ENCODE measurements at places on chromosomes 5 and 9.

GRCh38 chr9:116144038-116144437 is 9.6 kb upstream of the PAPPA start:
- no peak for DNase-seq

DNA sequence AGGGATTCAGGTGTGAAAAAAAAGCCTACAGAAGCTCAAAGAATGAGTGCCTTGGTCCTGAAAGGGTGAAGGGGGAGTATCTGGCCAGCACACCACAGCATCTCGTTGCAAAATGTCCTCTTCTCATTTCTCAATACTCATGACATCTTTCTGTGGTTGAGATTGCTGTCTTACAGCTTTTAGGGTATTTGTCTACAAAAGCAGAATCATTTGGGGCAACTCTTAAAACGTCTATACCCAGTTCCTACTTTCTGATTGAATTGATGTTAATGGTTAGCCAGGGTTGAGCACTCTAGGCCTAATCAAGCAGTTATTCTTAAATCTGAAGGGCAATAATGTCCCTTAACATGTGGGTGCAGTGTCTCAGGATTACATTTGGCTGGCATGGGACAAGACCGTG is 21.2 kb upstream of the PCSK5 start:
- DNase-seq: no peak

- DNase-seq: no peak
These were observed 131.6 kb upstream of the RASA1 start for GRCh38 chr5:87136096-87136495.

DNA sequence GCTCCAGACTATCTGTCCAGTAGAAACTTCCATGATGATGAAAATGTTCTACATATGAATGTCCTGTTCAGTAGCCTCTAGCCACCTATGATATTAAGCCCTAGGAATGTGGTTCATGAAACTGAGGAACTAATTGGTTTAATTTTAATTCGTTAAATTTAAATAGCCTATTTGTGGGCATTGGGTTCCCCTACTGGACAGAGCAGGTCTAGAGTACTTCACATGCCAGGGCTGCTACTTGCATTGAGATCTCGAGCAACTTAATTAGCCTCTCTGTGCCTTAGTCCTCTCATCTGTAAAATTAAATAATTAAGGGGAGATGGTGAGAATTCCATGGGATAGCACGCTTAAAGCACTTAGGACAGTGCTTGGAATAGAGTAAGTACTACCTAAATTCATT is 160.0 kb downstream of the PAPPA start:
- DNase-seq: no peak

- DNase-seq: no peak
These were observed 471.8 kb upstream of the ACO1 start for GRCh38 chr9:31912636-31913035.

DNA sequence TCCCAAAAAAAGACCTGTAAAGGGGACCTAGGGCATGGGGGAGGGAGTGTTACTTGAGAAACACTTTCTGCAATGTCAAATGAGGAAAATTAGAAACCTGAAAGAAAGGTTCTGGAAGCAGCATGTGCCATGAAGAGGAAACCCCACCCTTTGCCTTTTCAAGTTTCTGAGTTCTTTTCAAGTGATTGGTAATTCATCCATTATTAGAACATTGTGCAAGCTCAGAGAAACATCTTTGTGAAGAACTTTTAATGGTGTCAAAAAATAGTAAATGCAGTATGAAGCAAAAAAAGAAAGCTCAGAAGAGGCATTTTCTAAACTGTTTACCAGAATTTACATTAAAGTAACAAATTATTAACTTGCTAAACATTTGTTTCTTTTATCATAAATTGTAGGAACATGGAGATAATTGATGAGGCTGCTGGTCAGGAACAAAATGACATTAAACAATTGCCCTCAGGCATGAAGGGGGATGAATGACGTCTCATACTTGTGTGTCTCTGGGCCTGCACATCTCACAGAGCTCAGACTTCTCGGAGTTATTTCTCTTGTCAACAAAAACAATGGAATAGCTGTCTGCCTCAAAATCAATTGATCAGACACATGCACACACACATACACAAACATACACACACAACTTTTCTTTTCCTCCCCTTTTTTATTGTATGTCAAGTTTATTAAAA is 1946.0 kb upstream of the CDH6 start:
- no peak for DNase-seq

GRCh38 chr9:90868555-90868954 is 66.9 kb downstream of the SYK start:
- no peak for DNase-seq

GRCh38 chr5:65366655-65367054 is 115.1 kb downstream of the ADAMTS6 start:
- no peak for DNase-seq

GRCh38 chr9:18692268-18692667 is 218.3 kb downstream of the ADAMTSL1 start:
- no peak for DNase-seq

DNA sequence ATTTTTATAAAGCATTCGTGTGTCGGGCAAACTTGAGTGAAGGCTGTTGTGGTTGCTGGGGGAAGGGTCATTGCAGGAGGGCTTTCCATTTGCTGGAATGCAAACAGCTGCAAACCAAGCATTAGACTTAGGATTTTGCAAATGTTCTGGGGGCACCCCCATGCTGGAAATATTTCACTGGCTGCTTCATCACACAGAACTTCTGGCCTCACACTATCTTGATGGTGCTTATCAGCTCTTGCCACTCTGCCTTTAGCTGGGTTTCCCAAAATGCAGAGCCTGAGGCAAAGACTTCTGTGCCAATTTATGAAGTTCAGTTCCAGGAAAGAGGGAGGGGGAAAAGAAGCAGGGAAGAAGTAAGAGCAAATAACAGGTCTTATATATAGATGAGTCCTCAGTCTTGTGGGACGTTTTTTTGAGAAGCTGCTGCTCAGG is 8.6 kb upstream of the COL15A1 start:
- DNase-seq: no peak

DNA sequence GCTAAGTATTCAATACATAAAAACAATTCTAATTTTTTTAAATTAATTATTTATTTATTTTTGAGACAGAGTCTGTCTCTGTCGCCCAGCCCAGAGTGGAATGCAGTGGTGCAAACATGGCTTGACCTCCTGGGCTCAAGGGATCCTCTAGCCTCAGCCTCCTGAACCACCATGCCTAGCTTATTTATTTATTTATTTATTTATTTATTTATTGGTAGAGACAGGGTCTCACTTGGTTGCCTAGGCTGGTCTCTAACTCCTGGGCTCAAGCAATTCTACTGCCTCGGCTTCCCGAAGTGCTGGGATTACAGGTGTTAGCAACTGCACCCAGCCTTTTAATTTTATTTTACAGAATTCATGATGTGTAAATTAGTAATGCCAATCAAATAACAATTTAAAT is 33.7 kb upstream of the ZFYVE16 start:
- no peak for DNase-seq

DNA sequence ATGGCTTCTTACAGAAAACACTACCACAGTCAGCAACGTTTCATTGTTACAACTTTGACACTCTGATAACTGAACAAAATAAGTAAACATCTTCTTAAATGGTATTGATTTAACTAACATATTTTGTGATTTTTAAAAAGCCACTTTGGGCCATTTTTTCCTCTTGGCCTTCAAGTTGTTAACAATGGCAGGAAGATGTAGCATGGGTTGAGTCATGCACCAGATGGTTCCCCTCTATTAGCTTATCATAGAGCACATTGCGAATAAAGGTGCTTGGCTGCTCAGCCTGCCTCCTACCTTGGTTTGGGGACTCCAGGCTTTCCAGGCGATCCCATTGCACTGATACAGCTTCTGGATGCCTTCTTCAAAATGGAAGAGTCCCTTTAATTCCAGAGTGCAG is 24.1 kb upstream of the CER1 start:
- no peak for DNase-seq

- no peak for DNase-seq
These were observed 1.9 kb upstream of the SLC31A2 start for GRCh38 chr9:113148781-113149510.

DNA sequence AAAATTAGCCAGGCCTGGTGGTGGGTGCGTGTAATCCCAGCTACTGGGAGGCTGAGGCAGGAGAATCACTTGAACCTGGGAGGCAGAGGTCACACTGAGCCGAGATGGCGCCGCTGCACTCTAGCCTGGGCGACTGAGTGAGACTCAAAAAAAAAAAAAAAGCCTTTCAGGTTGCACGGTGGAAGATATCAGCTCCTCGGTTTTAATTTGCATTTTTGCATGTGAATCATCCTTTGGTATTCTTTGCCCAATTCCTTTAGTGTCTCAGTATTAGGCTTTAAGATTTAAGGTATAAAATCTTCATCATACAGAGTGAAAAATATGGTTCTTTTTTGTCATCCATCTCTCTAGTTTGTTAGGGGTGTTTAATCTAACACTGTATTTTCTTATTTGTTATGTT is 173.6 kb upstream of the S1PR3 start:
- no peak for DNase-seq

DNA sequence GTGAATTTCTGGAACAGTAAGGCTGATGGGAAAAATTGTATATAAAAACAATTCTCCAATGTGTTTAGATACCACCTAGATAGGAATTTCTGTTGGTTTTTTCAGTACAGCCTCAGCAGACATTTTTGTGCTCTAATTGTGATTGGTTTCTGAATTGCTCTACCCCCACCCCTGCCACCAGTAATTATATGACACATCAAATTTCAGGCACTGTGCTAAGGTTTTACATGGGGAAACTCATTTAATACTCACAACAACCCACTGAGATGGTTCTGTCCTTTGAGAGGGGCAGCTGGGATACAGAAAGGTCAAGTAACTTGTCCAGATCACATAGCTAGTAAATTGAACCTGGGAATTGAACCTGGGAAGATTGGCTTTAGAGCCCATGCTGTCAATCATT is 288.0 kb downstream of the ARHGEF28 start:
- DNase-seq: no peak

GRCh38 chr5:137040024-137040423 is 459.1 kb downstream of the SPOCK1 start:
- DNase-seq: no peak

DNA sequence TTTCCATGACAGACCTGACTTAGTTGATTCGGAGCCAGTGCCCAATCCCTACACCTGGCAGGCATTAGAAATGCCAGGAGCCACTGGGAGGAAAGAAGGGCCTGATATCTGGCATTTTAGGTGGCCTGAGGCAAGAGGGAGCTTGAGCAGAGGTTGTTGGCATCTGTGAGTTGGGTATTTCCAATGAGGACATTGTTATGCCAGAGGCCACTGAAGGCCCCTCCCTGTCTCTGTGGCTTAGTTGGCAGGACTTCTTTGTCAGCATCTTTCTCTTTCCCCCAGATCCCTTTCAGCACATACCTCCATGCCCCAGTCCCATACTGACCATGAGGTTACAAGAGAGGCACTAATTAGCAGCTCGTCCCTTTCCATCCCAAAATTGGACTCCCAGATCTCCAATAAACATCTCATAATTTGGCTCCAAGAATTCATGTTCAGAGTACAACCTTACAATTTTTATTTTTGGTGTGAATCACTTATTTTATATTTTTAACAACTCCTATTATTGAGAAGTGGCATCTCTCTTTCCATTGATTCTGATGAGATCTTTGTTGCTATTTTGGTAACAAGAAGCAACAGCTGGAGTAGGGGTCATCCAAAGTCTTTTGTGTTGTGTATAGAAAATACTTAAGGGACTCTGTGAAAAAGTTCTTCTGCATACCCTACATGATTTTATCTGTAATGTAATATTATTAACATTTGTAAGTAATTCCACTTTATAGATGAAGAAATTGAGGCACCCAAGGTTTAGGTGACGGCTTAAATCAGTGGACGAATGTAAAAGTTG is 68.6 kb upstream of the MAP3K1 start:
- no peak for DNase-seq

DNA sequence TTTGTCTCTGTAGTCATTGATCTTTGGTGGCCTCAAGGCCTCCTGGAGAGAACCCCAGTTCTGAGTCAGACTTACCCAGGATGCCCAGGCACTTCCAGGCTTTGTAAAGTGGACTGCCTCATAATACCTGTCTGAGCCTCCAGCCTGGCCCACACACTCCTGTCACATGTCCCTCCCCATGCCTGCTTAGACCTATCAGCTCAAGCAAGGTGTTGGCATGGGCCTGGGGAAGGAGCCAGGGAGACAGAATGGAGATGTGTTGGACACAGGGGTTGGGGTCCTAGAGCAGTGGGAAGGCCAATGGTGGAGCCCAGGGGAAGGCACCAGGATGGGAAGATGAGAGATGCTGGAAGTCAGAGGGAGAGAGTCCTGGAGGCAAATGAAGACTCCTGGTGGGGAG is 136.2 kb downstream of the CFAP90 start:
- no peak for DNase-seq

DNA sequence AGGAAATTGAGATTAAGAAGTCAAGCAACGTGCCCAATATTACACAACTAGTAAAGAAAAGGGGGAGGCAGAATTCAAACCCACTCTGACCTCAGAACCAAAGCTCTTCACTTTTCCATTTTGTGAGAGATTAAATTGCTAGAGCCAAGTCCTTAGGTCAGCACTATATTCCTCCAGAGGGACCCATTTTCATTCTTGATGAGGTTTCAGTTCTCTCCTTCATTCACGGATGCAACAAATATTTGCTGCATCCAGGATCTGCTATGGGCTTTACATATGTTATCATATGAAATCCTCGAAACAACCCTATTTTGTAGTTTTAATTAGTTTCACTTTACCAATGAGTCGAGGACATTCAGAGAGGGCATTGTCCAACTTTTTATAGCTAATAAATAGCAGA is 239.2 kb downstream of the EFNA5 start:
- no peak for DNase-seq

GRCh38 chr5:96148376-96148775 is 186.7 kb upstream of the ELL2 start:
- no peak for DNase-seq

DNA sequence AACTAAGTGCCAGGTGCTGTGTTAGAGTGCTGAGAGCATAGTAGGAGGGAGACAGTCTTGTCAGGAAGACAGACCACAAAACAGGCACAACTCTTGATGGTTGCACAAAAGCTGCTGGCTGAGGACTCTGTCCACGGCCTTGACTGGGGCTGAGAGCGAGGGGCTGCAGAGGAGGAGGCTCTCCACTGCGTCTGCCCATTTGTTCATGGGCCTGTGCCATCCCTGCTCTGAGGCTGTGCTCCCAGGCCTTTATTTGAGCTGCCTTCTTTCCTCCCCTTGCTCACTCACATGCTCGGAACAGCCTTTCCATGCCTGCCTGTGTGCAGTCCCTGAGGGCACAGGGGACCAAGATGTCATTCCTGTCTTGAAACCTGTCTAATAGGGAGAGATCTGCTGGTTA is 147.8 kb downstream of the CACNA1B start:
- no peak for DNase-seq

DNA sequence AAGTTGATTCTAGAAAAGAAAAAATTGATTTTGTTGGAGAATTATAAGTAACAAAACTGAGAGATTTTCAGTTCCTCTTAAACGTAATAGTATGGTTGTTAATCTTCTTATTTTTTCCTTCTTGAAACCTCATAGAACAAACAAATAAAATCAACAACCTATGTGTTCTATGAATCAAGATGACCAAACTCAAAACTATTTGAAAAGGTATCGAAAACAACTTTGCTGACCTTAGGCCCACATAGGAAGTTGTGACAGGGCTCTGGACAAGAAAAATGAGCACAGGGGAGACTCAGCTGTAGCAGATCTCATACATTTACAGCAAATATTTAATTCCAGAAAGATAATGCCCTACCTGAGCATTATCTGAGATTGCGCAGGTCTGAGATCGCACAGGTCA is 169.4 kb upstream of the CCNH start:
- DNase-seq: no peak

All from SHP77 (cell line).